CD4-positive, alpha-beta T cell treated with Interleukin-15 for 4 hours (primary cell): ENCODE measurements at places on chromosomes 7 and 10.

GRCh38 chr7:109266610-109267009 lies 696.9 kb downstream of the DNAJB9 start:
- no peak for DNase-seq

GRCh38 chr10:132347211-132347930 lies 15.4 kb downstream of the LRRC27 start:
- DNase-seq: no peak

- DNase-seq: no peak
These were observed 19.7 kb downstream of the UBE3C start for GRCh38 chr7:157158400-157158799.

DNA sequence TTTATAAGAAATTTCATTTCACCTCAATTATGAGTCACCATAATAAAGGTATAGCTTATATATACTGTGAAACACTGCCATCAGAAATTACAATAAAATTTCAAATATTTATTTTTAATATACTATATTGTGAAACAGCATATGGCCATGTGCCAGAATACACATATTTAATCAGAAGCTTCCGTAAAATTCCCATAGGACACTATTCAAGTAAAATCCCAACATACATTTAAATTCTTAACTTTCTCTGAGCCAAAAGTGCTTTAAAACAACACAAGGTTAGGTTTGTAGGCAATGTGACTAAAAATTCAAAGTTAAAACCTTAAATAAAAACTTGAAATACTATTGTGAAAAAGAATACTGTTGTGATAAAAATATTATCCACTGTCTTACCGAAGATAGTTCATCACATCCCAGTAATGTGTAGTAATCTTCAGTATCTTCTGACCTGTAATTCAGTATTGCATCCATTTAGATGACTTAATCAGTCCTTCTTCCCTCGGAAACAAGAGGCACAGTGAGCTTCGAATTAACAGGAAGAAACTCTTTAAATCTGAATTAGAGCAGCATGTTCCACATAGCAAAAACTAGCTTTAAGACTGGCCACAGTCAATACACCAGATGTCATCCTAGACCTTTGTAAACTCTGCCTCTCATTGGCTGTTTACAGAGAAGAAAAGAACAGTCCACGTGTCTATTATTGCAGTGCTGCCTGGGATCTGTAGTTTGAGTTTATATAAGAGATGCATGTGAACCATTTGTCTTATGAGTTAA lies at the start of gene DNAJC12:
TSS of gene DNAJC12 (minus strand) at position 648 of the 774 bp plus-strand sequence. CDS start at position 471, 177 bp downstream.
- no peak for DNase-seq

DNA sequence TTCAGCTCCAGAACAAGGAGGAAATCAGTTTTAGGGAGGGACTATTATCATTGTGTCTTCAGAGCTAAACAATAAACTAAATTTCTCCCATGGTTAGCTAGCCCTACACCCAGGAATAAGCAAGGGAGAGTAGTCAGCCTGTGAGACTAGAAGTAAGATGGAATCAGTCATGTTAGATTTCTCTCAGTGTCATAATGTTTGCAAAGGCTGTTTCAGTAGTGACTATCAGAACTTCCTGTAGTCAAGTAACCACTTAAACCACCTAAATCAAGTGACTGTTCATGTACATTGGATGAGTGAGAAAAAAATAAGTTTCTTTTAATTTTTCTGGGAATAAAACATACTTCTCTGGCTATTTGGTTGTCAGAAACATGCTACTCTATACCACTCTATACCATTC lies 121.6 kb downstream of the KCND2 start:
- DNase-seq: no peak

GRCh38 chr7:53602817-53603418 lies 567.5 kb downstream of the POM121L12 start:
- no peak for DNase-seq

GRCh38 chr7:130831817-130832481 lies 97.9 kb upstream of the KLF14 start:
- peak; percentile 25 for DNase-seq

GRCh38 chr10:94197241-94197640 lies 165.5 kb downstream of the NOC3L start:
- DNase-seq: no peak

- DNase-seq: no peak
These were observed 108.8 kb downstream of the ACTR3B start for GRCh38 chr7:152868122-152869040.

DNA sequence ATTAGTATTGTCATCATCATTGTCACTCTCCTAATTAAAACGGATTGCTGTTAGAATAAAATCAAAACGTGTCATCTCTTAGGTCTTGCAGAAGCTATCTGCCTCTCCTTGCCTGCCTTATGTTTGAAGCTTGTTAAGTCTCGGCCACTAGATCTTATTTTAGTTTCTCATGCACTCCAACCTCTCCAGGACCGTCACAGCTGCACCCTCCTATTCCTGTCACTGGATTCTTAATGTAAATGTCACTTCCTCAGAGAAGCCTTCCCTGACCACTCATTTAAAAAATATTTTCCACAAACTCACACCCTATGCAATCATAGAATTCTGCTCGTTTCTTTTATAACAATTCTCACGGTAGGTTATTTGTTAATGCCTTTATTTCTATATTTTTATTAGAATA lies 103.9 kb upstream of the DKK1 start:
- DNase-seq: no peak

DNA sequence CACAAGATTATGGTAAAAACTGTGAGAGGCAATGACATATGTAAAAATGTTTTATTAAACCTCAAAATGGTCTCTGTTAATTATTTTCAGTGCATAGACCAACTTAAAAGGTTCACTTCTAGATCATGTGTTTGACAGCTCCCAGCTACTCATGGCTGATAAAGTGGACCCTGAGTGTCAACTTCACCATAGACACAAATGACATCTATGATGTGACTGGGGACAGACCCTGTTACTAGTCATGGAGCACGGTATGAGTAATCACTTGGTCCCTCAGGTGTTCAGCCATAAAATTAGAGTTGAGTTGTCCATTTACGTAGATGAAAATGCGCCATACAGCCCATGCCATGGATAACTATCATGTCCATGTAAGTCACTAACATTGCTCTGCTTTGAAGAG lies 199.8 kb downstream of the ZNF365 start:
- DNase-seq: no peak

DNA sequence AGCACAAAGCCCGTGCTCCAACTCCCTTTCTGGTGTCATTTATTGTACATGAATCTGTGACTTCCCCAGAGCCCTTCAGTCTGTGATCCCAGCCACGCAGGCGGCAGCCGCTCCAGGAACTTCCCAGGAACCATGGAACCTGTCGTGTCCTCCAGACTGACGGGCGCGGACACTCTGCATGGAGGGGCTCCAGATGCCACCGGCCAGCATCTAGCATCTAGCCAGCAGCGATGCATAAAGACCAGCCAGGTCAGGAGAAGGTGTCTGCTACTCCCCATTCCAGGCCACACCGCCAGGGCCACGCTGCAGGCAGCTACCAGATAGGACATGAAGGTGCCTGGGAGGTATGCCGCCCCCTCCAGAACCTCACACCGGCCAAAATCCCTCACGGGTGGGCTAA lies 77.4 kb downstream of the PRKAG2 start:
- DNase-seq: no peak

GRCh38 chr7:1454542-1454941 lies 4.7 kb downstream of the MICALL2 start:
- DNase-seq: no peak

GRCh38 chr7:43394441-43395130 lies 188.3 kb upstream of the STK17A start:
- no peak for DNase-seq

- DNase-seq: no peak
These were observed 54.3 kb downstream of the SPDYE5 start for GRCh38 chr7:75546237-75547015.

GRCh38 chr7:1140476-1141104 lies 19.4 kb downstream of the ZFAND2A start:
- no peak for DNase-seq
